Activated naive CD4-positive, alpha-beta T cell treated with anti-CD3 and anti-CD28 coated beads, Interleukin-2, amount 50 U/mL, for 16 hours (primary cell): ENCODE measurements at places on chromosomes 13 and 19.
A peak's percentile ranks its signal among the peaks of the same experiment; 100 is the strongest.

- DNase-seq = no peak
Observed at GRCh38 chr19:33468361-33469170, 53.0 kb downstream of the PEPD start.

- DNase-seq = no peak
Observed at GRCh38 chr19:41696402-41697197, 8.5 kb upstream of the CEACAM7 start.

- DNase-seq = no peak
Observed at GRCh38 chr13:113401452-113402415, 37.8 kb upstream of the GRTP1 start.

GRCh38 chr19:40598121-40598917 is 2.9 kb upstream of the LTBP4 start:
- peak; percentile 80 for DNase-seq

- DNase-seq = peak; percentile 49
Observed at GRCh38 chr19:11530432-11530831, 1.5 kb upstream of the ECSIT start.

- peak; percentile 49 for DNase-seq
Observed at GRCh38 chr13:50387051-50387581, 371.9 kb downstream of the KCNRG start.

GRCh38 chr13:81929988-81930387 is 1589.1 kb upstream of the SPRY2 start:
- DNase-seq = no peak

DNA sequence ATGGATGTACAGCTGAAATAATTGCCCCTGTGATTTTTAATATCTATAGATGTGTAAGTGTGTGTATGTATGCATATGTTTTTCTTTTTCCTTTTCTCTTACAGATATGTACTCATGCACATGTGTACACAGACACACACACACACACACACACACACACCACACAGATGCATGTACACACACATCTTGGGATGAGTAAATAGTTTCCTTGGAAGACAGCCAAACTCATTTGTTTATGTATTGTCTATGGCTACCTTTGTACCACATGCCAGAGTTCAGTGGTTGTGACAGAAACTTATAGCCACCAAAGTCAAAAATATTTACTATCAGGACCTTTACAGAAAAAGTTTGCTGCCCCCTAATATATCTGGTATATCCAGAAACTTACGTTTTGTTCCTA is 192.6 kb downstream of the MAB21L1 start:
- DNase-seq = no peak
